Osteoblast (primary cell): ENCODE measurements at places on chromosomes 7 and 10. TPM values are rescaled to one million over a fixed set of nuclear protein-coding genes. Genes with fewer than 3 reads are reported as not detected.
A peak's percentile ranks its signal among the peaks of the same experiment; 100 is the strongest.

- H3K4me1 ChIP-seq = no peaks in the 10 kb centered on the region
- H3K27ac ChIP-seq = no peak overlapping the region
- H3K4me3 ChIP-seq = no peak overlapping the region
- no peaks in the 10 kb centered on the region for H3K36me3 ChIP-seq
- DNase-seq = no peak
Observed at GRCh38 chr7:69825113-69825972, 227.1 kb downstream of the AUTS2 start.

DNA sequence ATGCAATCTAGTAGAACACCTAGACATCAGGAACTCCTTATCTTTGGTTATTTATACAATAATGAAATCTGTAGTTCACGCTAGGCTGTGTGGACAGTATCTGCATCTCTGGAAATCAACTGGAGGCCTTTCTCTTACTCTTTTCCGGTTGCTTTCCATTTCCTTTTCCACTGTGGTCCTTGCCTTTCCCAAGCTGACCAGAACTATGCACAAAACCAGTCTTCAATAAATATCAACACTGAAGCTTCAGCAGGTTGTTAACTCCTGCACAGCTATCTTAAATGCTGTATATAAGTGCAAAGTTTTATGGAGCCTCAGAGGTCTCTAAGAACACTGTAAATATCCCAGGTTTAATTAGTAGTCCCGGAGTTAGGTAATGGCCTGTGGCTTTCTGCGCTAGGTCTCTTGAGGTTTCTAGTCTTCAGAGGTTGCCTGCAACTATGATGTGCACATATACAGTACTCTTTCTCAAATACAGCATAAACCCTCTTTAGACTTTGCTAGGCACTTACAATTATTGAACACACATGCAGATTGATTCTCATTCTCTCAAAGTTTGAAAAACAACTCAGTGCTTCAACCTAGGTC is 2.4 kb downstream of the KLLN start:
- DNase-seq = peak; percentile 81
- H3K36me3 ChIP-seq = no peaks in the 10 kb centered on the region
- peaks cover 9% of the 10 kb centered on the region for H3K4me1 ChIP-seq
- no peak overlapping the region for H3K27ac ChIP-seq
- no peaks in the 10 kb centered on the region for H3K27me3 ChIP-seq

- H3K36me3 ChIP-seq = no peaks in the 10 kb centered on the region
- no peaks in the 10 kb centered on the region for H3K4me1 ChIP-seq
- H3K4me3 ChIP-seq = no peak overlapping the region
- H3K27ac ChIP-seq = no peak overlapping the region
Observed at GRCh38 chr7:122584676-122585251, 114.2 kb downstream of the RNF133 start.

GRCh38 chr7:89002981-89003956 is 207.7 kb upstream of the TEX47 start:
- DNase-seq = no peak
- no peaks in the 10 kb centered on the region for H3K36me3 ChIP-seq

- no peak for DNase-seq
- no peak overlapping the region for H3K27ac ChIP-seq
- H3K36me3 ChIP-seq = no peaks in the 10 kb centered on the region
- peaks cover 3% of the 10 kb centered on the region for H3K27me3 ChIP-seq
Observed at GRCh38 chr10:118570591-118570990, 24.9 kb downstream of the PRLHR start.

- H3K4me3 ChIP-seq = no peak overlapping the region
- H3K4me1 ChIP-seq = peaks cover 8% of the 10 kb centered on the region
- no peak overlapping the region for H3K27ac ChIP-seq
- DNase-seq = no peak
- no peaks in the 10 kb centered on the region for H3K36me3 ChIP-seq
Observed at GRCh38 chr7:15831606-15832005, 145.1 kb upstream of the MEOX2 start.

- H3K4me3 ChIP-seq = peak overlapping the region; percentile 16
- peaks cover 38% of the 10 kb centered on the region for H3K4me1 ChIP-seq
- peak; percentile 99 for DNase-seq
- peak overlapping the region; percentile 45 for H3K27ac ChIP-seq
- H3K36me3 ChIP-seq = peaks cover 22% of the 10 kb centered on the region
Observed at GRCh38 chr7:2529161-2530070, 9.8 kb downstream of the LFNG start.

DNA sequence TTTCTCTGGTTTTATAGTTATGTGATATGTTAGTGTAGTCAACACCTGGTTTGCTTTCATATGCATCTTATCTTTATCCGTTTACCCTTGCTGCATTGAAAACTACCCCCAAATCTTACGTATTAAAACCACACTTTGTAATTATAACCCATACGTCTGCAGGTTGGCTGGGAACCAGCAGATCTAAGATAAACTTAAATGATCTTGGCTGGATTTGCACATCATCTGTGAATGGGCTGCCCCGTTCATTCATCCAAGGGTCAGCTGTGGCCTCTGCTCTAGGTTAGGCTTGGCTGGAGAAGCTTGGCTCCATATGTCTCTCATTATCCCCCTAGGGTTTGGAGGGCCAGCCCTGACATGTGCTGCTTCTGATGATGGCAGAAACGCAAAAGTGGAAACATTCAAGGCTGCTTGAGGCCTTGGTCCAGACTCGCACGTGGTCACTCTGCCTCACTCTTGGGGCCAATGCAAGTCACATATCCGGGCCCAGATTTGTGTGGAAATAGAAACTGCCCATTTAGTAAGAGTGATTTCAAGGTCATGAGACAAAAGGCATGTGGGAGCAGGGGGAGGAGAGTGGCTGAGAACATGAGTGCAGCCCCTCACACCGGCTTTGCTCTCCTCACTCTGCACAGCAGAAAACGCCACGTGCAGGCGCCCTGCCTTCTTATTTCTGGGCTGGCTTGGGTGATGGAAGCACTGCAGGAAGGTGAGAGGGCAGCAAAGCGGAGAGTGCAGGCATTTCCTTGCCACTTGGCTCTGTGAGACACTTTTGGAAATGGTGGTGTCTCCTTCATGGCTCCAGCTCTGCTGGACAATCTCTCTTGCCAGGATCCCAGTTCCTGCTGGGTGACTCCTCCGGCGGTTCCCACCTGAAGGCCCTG is 553.8 kb downstream of the GLRX3 start:
- DNase-seq = no peak
- no peak overlapping the region for H3K27ac ChIP-seq
- no peak overlapping the region for H3K4me3 ChIP-seq
- no peaks in the 10 kb centered on the region for H3K36me3 ChIP-seq

DNA sequence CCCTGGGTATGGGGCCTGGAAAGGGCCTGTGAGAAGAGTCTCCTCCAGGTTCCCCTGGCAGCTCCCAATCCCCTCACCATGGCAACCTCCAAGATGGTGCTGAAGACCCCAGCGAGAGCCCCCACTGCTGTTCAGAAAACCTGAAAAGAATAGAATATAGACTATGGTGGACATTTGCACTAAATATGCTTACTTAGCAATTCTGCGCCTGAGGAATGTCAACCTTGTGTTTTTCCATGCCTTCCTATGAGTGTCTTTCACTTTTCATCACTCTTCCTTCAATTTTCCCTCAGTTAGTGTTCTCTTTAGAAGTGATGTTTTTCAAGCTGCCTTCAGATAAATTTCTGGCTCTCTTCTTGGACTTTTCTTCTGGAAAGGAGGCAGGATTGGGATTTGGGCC is 589.2 kb downstream of the LRMDA start:
- no peaks in the 10 kb centered on the region for H3K36me3 ChIP-seq
- no peaks in the 10 kb centered on the region for H3K27me3 ChIP-seq
- DNase-seq = no peak
- H3K4me3 ChIP-seq = no peak overlapping the region
- no peak overlapping the region for H3K27ac ChIP-seq

- no peak overlapping the region for H3K4me3 ChIP-seq
- no peaks in the 10 kb centered on the region for H3K27me3 ChIP-seq
- H3K4me1 ChIP-seq = no peaks in the 10 kb centered on the region
- no peak for DNase-seq
Observed at GRCh38 chr10:123909866-123910265, 18.3 kb upstream of the CPXM2 start.

DNA sequence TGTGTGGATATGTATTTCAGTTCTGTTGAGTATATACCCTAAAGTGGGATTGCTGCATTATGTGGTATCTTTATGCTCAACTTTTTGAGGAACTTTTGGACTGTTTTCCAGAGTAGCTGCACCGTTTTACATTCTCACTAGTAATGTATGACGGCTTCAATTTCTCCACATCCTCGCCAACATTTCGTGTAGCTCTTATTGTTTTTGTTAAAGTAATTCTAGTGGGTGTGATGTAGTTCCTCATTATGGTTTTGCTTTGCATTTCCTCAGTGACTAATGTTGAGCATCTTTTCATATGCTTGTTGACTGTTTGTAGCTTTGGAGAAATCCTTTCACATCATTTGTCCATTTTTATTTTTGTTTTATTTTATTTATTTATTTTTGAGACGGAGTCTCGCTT is 4.5 kb downstream of the STMP1 start:
- peak overlapping the region; percentile 54 for H3K27ac ChIP-seq
- DNase-seq = no peak
- H3K27me3 ChIP-seq = no peaks in the 10 kb centered on the region
- peaks cover 60% of the 10 kb centered on the region for H3K4me1 ChIP-seq
- no peak overlapping the region for H3K4me3 ChIP-seq

DNA sequence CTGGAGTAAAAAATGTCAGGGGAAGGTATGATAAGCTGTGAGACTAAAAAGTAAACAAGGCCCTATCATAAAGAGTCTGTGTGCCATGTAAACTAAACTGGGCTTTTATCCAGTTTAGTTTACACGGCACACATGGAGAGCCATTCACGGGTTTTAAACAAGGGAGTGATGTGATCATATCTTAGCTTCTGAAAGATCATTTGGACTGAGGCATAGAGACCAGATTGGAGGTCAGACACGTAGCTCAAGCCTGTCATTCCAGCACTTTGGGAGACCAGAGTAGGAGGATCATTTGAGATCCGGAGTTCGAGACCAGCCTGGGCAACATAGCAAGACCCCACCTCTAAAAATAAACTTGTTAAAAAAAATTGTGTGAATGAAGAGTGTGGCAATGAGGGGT is 50.1 kb downstream of the SKIDA1 start:
- no peaks in the 10 kb centered on the region for H3K4me1 ChIP-seq
- DNase-seq = no peak
- no peaks in the 10 kb centered on the region for H3K36me3 ChIP-seq
- H3K27me3 ChIP-seq = no peaks in the 10 kb centered on the region

DNA sequence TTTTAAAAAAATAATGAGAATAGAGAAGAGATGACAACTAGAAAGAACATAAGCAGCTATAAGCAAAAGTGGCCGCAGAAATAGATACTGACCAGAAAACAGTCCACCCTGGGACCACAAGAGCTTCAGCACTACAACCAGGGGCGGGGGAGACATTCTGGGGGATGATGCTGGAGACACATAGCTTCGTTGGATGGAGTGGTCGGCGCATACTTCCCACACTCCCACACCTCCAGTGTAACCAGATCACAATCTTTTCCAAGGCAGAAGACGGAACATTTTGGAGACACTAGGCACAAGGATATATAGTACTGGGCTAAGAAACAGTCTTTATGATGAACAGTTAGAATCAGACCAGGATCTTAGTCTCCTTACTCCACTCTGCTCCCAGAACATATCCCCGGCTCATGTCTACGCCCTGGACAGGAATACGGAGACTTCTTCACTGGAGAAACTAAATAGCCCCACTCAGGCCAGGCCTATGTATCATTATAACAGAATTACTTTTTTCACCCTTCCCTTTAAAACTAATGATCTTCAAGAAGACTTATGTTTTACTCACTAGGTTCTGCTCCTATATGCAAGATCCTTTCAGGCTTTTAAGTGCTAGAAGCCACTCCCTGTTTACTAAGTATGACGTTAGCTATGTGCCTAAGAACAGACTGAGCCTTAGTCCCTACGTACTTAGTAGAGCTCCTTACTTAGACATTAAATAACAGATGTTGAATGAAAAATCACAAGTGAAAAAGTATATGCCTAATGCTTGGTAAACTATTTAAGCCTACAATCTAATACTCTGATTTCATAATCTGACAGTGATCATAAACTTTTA is 169.6 kb downstream of the SRPK2 start:
- no peak overlapping the region for H3K4me3 ChIP-seq
- no peak for DNase-seq
- no peaks in the 10 kb centered on the region for H3K36me3 ChIP-seq
- H3K27ac ChIP-seq = peak overlapping the region; percentile 13
- H3K4me1 ChIP-seq = no peaks in the 10 kb centered on the region

- H3K4me1 ChIP-seq = no peaks in the 10 kb centered on the region
- H3K4me3 ChIP-seq = no peak overlapping the region
- DNase-seq = peak; percentile 55
- H3K36me3 ChIP-seq = peaks cover 66% of the 10 kb centered on the region
- H3K27ac ChIP-seq = no peak overlapping the region
Observed at GRCh38 chr10:49518982-49519578, 19.8 kb downstream of the ERCC6 start.

- H3K4me1 ChIP-seq = no peaks in the 10 kb centered on the region
- H3K36me3 ChIP-seq = no peaks in the 10 kb centered on the region
- no peak overlapping the region for H3K4me3 ChIP-seq
- DNase-seq = peak; percentile 55
Observed at GRCh38 chr10:42990016-42990720, 86.7 kb upstream of the RET start.

- no peak for DNase-seq
- H3K36me3 ChIP-seq = no peaks in the 10 kb centered on the region
- no peak overlapping the region for H3K4me3 ChIP-seq
- H3K27me3 ChIP-seq = no peaks in the 10 kb centered on the region
- no peaks in the 10 kb centered on the region for H3K4me1 ChIP-seq
Observed at GRCh38 chr7:13386741-13387140, 602.7 kb downstream of the ETV1 start.

DNA sequence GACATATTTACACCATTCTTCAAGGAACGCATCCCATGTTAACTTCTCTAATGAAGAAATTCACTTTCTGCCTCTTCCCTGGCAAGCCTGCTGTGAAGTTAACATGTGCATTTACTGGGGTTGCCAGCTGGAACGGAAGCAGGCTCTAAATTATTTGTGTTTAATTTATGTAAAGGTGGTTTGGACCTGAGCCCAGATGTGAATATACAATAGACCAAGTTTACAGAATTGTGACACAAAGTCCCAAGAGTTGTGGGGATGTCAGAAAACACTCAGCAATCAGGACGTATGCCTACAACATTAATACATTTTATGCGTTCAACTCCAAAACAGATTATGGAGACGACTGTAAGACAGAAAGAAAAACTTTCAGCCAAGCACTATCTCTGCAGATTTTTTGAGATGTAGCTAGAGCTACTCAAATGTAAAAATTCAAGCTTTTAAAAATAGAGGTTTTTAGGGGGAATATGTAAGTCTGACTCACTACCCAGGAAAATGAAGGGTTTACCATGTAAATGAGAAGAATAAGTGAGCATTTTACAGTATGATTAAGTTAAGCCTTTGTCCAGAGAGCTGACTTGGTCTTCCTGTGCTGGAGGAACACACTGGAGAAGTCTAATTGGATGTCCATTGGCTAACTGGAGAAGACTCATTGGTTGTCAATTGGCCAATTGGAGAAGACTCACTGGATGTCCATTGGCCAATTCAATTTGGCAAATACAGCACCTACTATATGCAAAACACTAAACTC is 19.5 kb downstream of the NRP1 start:
- peaks cover 18% of the 10 kb centered on the region for H3K4me1 ChIP-seq
- H3K27me3 ChIP-seq = no peaks in the 10 kb centered on the region
- DNase-seq = no peak
- peaks cover 47% of the 10 kb centered on the region for H3K36me3 ChIP-seq
- peak overlapping the region; percentile 20 for H3K27ac ChIP-seq

Gene LRRC4
- 0.29 and 0.72 TPM in 2 replicates for total RNA-seq

Gene BAIAP2L1
- total RNA-seq = 7.7 and 10.5 TPM in 2 replicates

Gene C10orf67
- total RNA-seq = not detected in 2 replicates

Gene HTRA1
- 392 and 413 TPM in 2 replicates for total RNA-seq

Gene GNGT1
- total RNA-seq = not detected in 2 replicates

Gene NRCAM
- 0.88 and 2.2 TPM in 2 replicates for total RNA-seq

Gene FAM25A
- not detected in 2 replicates for total RNA-seq
